T-cell (primary cell): ENCODE measurements at places on chromosomes 11 and 22.

DNA sequence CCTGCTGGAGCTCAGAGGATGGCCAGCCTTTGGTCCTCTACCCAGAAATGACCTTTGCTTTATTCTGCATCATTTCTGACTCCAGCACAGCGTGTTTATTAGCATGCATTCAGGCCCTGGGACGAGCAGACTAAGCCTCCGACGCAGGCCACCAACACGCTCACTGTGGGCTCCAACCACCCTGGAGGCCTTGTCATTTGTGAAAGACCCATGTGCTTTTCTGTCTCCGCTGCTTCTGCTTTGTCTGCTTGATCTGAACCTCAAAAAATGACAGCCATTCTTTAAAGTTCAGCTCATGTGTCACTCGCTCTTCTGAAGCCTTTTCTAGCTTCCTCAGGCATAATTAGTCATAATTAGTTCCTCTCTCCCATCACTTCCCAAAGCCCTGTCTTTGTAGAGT is 109.1 kb upstream of the TIMP3 start:
- H3K36me3 ChIP-seq = no peaks in the 10 kb centered on the region
- no peaks in the 10 kb centered on the region for H3K4me1 ChIP-seq
- no peak for DNase-seq
- H3K4me3 ChIP-seq = no peak overlapping the region

DNA sequence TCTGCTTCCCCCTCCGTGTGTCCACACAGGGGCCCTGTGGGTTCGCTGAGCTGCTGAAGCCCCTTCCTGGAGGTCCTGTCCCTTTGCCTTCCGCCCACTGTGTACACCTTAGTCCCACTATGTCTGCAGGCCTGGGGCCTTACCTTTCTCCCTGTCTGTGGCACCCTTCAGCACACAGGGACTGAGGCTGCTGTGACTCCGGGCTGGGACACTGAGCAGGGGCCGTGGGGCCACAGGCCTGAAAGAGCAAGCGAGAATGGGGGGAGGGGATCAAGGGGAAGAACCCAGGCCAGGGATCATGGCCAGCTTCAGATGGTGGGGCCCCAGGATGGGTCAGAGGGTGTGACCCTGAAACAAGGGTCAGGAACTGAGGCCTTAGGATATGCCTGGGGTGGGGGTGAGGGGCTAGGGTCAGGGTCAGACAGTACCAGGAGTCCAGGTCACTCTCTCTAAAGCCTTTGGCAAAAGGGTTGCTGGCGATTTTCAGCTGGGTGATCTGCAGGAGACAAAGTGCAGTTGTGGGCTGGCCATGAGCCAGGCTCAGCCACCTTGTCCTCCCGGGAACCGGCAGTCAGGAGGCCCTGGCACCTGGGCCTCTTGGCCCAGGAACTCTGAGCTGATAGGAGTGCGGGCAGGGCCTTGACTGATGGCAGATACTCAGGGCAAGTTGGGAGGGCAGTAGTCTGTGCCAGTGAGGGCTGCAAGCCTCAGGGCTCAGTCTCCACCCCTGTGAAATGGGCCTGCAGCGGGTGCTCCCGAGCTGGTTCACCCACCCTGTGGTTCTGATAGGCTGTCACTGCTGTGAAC is 2.6 kb upstream of the NUDT8 start:
- no peak for DNase-seq
- H3K4me3 ChIP-seq = no peak overlapping the region
- H3K27me3 ChIP-seq = no peaks in the 10 kb centered on the region
- H3K4me1 ChIP-seq = no peaks in the 10 kb centered on the region

DNA sequence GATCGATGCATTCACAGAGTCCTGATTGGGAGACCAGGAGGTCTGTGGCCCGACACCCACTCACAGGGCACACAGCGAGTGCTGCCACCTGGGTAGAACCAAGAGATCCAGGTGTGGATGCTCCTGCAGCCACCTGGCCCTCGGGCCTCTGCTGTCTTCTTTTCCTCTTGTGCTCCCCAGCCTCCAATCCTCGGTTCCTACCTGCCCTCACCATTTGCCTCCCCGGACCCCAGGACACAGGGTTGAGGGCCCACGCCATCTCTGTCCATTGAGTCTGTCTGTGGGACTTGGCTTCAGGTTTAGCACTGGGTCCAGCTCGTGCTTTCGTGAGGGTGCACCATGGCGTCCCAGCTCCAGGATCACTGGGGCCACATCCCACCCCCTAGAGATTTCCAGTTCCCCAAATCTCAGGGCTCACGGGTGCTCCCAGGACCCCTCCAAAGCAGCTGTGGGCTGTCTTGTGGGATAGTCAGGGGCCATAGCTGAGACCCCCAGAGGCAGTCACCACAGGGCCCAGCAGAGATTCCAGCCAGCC is 591.1 kb downstream of the BRD1 start:
- DNase-seq = no peak
- H3K4me3 ChIP-seq = no peak overlapping the region
- no peak overlapping the region for H3K27ac ChIP-seq
- no peaks in the 10 kb centered on the region for H3K27me3 ChIP-seq

- H3K4me3 ChIP-seq = no peak overlapping the region
- H3K36me3 ChIP-seq = peaks cover 26% of the 10 kb centered on the region
- DNase-seq = no peak
- no peaks in the 10 kb centered on the region for H3K4me1 ChIP-seq
- H3K27me3 ChIP-seq = no peaks in the 10 kb centered on the region
These were observed 28.6 kb upstream of the RASL10A start for GRCh38 chr22:29344137-29344536.

DNA sequence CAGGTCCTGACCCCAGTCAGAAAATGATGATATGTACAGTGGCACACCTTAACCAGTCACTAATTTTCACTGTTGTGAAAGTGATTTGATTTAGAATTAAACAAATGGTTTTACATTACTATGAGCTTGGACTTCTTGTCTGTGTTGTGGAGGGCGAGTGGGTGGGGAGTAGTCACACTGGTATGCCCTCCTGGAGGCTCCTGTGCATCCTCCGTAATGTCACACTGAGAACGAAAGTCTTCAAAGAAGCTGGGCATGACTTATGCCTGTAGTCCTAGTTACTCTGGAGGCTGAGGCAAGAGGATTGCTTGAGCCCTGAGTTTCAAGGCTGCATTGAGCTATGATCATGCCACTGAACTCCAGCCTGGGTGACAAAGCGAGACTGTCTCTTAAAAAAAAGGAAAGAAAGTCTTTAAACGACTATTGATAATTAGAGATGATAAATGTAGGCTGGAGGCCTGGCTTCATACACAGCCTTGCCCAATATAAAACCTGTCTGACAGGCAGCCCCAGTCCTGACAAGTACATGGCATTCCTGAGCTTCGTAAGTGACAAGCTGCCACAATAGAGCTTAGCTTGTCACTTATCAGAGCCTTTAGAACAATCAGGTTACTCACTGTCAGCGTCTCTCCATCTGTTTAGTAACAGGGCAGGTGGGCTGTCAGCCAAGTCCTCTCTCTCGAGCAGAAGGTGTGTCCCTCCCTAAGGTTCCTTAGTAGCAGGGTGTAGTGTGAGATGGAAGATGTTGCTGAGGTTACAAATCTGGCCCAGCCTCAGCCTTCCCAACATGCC is 5.0 kb upstream of the LIMK2 start:
- no peaks in the 10 kb centered on the region for H3K27me3 ChIP-seq
- H3K27ac ChIP-seq = no peak overlapping the region
- no peak overlapping the region for H3K4me3 ChIP-seq
- DNase-seq = no peak
- no peaks in the 10 kb centered on the region for H3K36me3 ChIP-seq
- peaks cover 22% of the 10 kb centered on the region for H3K4me1 ChIP-seq

DNA sequence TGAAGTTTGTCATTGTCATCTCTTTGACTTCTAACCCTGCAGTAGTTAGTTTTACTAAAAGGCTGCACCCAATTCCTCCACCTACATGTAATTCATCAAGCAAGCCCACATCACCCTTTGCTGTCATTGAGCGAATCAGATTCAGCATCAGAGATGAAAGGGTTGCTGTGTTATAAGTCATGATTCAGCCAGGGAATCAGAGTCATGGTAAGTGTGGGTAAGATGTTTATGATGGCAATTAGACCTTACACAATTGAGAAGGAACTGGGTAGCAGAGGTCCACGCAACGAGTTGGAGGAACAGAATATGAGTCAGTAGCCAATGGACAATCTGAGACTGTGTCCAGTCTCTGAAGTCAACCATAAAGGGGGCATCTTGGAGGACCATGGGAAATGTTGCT is 162.8 kb upstream of the SNX19 start:
- H3K4me3 ChIP-seq = no peak overlapping the region
- H3K27me3 ChIP-seq = no peaks in the 10 kb centered on the region
- no peaks in the 10 kb centered on the region for H3K4me1 ChIP-seq
- H3K27ac ChIP-seq = no peak overlapping the region
- no peaks in the 10 kb centered on the region for H3K36me3 ChIP-seq

- no peaks in the 10 kb centered on the region for H3K4me1 ChIP-seq
- no peak overlapping the region for H3K27ac ChIP-seq
- DNase-seq = no peak
- no peak overlapping the region for H3K4me3 ChIP-seq
These were observed 186.1 kb downstream of the SOX6 start for GRCh38 chr11:16169956-16170847.

DNA sequence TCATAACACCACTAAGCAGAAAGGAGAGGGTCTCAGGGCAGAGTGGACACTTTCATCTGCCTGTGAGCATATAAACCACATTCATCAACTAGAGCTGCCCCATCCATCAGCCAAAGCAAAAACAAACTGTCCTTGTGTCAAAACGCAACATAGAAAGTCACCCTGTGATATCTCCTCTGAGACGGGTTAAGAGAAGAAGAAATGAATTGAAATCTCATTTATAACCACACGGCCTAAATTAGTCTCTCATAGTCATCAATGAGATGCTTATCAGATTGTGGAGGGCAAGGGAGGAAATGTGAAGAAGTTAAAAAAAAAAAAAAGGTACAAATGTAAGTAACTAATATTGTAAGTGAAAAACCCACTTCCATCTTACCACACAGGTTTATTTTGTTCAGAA is 75.7 kb downstream of the SIK3 start:
- H3K36me3 ChIP-seq = no peaks in the 10 kb centered on the region
- no peaks in the 10 kb centered on the region for H3K27me3 ChIP-seq
- no peak for DNase-seq

GRCh38 chr11:73869332-73869949 is 7.2 kb downstream of the COA4 start:
- peaks cover 34% of the 10 kb centered on the region for H3K36me3 ChIP-seq
- DNase-seq = no peak
- H3K27ac ChIP-seq = no peak overlapping the region
- no peaks in the 10 kb centered on the region for H3K27me3 ChIP-seq
- H3K4me1 ChIP-seq = no peaks in the 10 kb centered on the region
